ENCODE measurements at places on chromosomes 6 and 20.

GRCh38 chr20:25136643-25137559 lies 55.0 kb upstream of the VSX1 start:
- no peak overlapping the region for H3K27ac ChIP-seq
- peak; percentile 94 for DNase-seq
- peaks cover 31% of the 10 kb centered on the region for H3K27me3 ChIP-seq
- H3K4me3 ChIP-seq: no peak overlapping the region
- H3K4me1 ChIP-seq: peaks cover 9% of the 10 kb centered on the region

DNA sequence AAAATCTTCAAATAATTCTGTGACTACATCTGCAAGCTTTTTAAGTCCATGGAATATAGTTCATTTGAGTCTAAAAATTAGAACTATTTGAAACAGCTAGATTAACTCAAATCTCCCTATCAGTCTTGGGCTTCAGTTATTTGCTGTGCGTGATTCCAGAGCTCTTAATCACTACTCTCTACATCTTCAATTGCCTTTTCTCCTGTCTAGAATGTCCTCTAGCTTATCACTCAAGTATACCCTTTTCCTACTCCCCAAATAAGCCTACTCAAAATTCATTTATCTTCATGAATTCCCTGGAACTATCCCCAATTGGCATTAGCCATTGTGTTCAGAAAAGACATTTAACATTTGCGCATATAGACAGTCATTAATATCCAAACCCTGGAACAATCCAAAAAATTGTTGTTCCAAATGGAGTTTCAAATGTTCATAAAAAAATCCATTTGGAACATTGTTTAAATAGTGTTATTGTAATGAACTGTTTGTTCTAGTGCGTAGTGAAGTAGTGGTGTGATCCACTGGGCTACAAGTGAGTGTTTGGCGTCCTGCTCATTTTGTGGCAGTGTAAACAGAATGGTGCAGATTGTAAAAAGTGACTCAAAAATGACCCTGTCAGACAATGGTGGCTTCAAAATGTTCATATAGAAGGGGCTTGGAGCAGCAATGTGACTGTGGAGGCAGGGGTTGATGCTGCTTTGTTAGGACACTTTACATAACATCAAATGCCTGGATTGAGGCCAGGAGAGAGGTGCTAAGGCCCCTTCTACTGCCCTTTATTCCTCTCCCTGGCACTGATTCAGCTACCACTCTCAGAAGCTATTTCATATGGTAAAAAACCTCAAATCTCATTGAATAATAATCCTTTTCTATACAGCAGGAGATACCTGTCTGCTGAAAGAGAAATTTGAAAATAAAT lies 122.3 kb downstream of the KIF6 start:
- no peaks in the 10 kb centered on the region for H3K27me3 ChIP-seq
- peaks cover 13% of the 10 kb centered on the region for H3K4me1 ChIP-seq
- no peak for DNase-seq

- DNase-seq: no peak
- H3K27ac ChIP-seq: no peak overlapping the region
- no peak overlapping the region for H3K4me3 ChIP-seq
- no peaks in the 10 kb centered on the region for H3K4me1 ChIP-seq
- no peaks in the 10 kb centered on the region for H3K27me3 ChIP-seq
Observed at GRCh38 chr6:4849226-4850022, 73.2 kb downstream of the CDYL start.

DNA sequence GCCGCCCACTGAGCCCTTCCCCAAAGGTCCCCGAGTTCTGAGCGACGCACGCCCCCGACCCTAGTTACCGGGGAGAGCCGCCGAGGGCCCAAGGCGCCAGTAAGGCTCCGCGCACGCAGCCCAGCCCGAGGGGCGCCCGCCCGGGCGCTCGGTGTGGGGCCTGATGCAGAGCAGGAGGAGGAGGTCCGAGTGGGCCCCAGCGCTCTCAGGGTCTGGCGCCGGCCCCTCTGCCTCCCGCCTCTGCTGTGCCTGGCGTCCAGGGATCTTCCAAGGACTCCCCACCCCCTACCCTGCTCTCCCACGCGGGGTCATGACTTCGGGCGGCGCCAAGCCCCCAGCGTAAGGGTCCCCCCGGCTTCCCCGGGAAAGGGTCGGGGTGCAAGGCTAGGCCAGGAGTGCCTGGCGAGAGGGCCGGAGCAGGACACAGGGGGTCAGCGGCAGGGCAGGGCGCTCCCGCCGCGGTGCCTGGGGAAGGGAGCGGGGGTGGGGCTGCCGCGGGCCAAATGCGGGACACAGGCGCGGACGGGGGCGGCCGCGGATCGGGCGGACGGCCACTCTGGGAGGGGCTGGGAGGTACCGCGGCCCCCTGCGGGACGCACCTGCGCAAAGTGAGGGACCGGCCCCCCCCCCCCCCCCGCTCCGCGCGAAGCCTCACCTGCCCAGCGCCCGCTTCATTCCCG lies 637 bp downstream of the ABHD12 start:
- no peaks in the 10 kb centered on the region for H3K27me3 ChIP-seq
- DNase-seq: peak; percentile 58
- peak overlapping the region; percentile 84 for H3K4me3 ChIP-seq
- peak overlapping the region; percentile 77 for H3K27ac ChIP-seq
- H3K4me1 ChIP-seq: 0 out of 2 replicates have a peak, but pooled peaks cover 5% of the 10 kb centered on the region

DNA sequence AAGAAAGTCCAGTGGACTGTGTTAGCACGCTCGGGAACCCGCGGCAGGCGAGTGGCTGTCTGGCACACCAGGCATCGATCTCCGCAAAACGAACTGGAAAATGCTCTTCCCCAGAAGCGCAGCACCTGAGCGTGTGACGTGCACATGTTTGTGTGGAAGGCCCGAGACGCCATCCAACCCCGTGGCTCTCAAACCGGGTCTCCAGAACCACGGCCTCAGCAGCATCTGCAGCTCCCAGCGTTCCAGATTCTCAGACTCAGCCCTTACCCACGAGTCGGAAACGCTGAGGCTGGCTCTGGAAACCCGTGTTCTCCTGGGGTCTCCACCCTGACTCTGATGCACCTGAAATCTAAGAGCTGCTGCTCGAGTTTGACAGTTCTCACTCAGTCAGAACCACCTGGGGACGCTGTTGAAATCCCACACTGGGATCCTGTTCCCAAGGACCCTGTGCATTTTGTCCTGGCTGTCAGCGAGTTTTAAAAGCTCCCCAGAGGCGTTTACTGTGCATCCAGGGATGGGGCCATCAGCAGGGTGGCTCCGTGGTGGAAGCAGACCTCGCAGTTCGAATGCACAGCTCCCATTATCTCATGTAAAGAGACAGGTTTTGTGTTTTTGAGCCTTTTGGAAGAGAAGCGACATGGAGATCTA lies 69.0 kb downstream of the DLL1 start:
- no peak for DNase-seq
- no peak overlapping the region for H3K27ac ChIP-seq
- no peak overlapping the region for H3K4me3 ChIP-seq
- H3K4me1 ChIP-seq: no peaks in the 10 kb centered on the region
- H3K27me3 ChIP-seq: no peaks in the 10 kb centered on the region
- H3K36me3 ChIP-seq: no peaks in the 10 kb centered on the region

GRCh38 chr6:90729057-90729456 lies 142.2 kb upstream of the MAP3K7 start:
- H3K27ac ChIP-seq: no peak overlapping the region
- no peaks in the 10 kb centered on the region for H3K4me1 ChIP-seq
- no peak for DNase-seq
- no peaks in the 10 kb centered on the region for H3K27me3 ChIP-seq

DNA sequence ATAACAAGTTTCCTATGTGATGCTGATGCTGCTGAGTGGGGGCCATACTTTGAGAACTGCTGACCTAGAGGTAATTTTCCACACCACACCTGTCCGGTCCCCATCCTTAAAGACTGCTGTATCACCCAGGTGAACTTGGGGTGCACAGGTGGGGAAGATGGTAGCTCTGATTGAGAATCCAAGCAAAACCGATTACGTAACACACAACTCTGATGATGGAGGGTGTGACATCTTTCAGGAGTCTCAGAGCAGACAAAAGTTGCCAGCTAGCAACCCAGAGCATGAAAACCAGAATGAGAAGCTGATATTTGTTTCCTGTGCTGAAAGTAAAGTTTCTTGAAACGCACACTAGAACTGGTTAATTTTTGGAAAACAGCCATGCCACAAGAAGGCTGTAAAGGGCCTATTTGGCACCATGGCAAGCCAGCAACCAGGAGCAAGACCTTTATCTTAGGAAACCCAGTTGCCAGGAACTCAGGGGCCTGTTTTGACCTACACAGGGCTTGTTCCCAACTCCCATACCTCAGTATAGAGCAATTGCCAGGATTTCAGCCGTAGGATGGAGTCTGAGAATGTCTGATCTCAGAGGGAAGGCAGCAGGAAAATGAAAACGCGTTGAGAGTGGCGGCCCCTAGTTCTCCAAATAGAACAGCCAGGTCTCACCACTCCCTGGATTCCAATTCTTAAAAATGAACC lies 21.6 kb upstream of the TBC1D7 start:
- H3K4me1 ChIP-seq: peaks cover 16% of the 10 kb centered on the region
- no peaks in the 10 kb centered on the region for H3K27me3 ChIP-seq
- H3K36me3 ChIP-seq: no peaks in the 10 kb centered on the region
- H3K27ac ChIP-seq: no peak overlapping the region
- DNase-seq: no peak

DNA sequence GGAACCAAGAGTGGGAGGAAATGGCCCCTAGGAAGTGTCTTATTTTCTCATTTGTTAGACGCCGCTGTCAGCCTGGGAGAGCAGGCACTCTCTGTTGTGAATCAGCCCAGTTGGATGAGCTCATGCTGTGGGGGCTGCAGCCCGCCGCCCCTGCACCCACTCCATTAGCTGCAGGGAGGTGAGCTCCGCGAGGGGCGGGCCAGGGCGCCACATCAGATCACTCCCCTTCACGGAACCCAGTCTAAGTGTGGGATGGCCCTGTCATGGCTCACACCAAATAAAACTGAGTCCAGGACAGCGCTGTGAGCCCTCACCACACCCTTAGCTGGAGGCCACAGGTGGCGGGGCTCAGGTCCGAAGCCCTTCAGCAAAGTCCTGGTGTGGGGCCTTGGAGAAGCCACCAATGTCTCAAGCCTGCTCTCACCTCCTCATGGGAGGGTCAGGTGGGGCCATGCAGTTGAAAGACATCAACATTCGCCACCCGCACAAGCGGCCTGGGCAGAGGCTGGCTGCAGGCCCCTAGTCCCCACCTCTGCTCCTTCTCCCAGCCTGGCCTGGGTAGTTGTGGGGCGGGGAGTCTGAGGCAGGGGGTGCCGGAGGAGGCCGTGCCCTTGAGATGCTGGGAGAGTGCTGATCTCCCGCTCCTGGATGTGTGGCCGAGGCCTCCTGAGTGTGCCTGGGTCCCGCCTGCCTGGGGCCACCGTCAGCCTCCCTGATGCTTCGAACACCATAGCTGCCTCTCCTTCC lies 66.2 kb upstream of the SLCO4A1 start:
- H3K36me3 ChIP-seq: no peaks in the 10 kb centered on the region
- H3K4me3 ChIP-seq: no peak overlapping the region
- no peaks in the 10 kb centered on the region for H3K4me1 ChIP-seq
- H3K27ac ChIP-seq: no peak overlapping the region

DNA sequence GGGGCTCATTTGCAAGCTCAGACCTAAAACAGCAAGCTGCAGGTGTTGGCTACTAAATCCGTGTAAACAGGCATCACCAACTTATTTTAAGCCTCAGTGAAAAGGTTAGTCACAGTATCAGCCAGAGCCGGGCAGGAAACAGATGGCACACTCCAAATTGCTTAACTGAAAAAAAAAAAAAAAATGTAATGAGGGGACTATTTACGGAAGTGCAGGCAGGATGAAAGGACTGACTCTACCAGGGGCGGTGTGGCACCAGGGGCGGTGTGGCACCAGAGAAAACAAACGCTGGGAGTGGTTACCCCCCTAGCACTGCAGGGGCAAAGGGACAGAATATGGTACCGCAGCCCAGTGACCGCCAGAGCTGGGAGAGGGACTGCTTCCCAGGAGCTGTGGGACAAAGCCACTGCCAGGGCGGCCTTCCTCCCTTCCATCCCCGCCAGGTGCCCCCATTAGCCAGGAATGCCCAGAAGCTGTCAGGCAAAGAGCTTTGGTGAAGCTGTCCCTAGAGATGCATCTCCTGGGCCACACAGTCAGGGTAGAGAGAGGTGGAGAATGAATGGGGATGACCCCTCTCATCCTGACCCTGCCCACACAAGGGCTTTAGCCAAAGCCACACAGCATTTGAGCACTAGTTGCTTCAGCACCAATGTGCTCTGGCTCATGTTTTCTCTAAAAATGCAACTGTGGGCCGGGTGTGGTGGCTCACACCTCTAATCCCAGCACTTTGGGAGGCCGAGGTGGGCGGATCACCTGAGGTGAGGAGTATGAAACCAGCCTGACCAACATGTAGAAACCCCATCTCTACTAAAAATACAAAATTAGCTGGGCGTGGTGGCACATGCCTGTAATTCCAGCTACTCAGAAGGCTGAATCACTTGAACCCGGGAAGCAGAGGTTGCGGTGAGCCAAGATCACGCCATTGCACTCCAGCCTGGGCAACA lies 39.6 kb upstream of the GFOD1 start:
- no peaks in the 10 kb centered on the region for H3K27me3 ChIP-seq
- DNase-seq: peak; percentile 16
- H3K27ac ChIP-seq: no peak overlapping the region
- H3K4me1 ChIP-seq: no peaks in the 10 kb centered on the region
- H3K4me3 ChIP-seq: no peak overlapping the region

DNA sequence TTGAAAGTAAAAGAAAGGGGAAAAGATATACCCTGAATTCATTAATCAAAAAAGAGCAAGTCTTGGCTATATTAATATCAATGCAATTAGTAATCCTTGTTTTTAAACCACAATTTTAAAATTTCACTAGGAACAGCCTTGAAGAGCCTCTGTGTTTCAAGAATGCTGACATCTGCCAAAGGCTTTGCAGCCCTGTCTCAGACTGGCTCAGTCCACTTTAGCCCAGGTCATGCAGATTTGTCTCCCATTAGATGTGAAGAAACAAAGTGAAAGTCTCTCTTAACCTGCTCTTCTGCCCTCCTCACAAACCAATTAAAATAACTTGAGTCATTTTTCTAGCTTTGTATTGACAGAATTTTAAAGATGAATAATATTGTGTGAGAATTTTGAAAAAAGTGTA lies 102.7 kb upstream of the CARMIL1 start:
- H3K27ac ChIP-seq: no peak overlapping the region
- H3K4me1 ChIP-seq: peaks cover 65% of the 10 kb centered on the region
- H3K27me3 ChIP-seq: no peaks in the 10 kb centered on the region
- DNase-seq: no peak
- no peaks in the 10 kb centered on the region for H3K36me3 ChIP-seq
- no peak overlapping the region for H3K4me3 ChIP-seq

- peak; percentile 19 for DNase-seq
- H3K4me3 ChIP-seq: no peak overlapping the region
Observed at GRCh38 chr6:2744209-2744771, 6.4 kb downstream of the MYLK4 start.

DNA sequence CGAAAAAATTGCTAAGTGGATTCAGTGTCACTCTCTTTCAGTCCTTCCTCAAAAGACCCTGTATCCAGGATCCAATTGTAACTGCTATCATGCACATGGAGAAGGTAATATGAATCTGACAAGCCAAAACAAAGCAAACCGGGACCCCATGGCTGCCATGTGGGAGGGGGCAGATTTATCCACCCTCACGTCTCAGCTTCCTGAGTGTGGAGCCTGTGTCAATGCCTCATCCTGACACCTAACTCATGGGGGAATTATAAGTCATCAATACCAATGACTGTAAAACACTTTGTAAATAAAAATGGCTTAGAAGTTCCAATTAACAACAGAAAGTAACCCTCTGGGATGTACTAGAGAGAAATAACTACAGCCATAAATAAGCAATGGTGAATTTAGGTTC lies 174.1 kb upstream of the MCHR2 start:
- H3K27me3 ChIP-seq: no peaks in the 10 kb centered on the region
- DNase-seq: no peak
- no peaks in the 10 kb centered on the region for H3K36me3 ChIP-seq

- H3K4me3 ChIP-seq: no peak overlapping the region
- H3K4me1 ChIP-seq: no peaks in the 10 kb centered on the region
Observed at GRCh38 chr6:167970230-167970629, 27.2 kb upstream of the KIF25 start.
